ENCODE measurements at places on chromosomes 11 and 22.

GRCh38 chr11:64498136-64498535 is 92.9 kb upstream of the SLC22A12 start:
- DNase-seq: no peak

DNA sequence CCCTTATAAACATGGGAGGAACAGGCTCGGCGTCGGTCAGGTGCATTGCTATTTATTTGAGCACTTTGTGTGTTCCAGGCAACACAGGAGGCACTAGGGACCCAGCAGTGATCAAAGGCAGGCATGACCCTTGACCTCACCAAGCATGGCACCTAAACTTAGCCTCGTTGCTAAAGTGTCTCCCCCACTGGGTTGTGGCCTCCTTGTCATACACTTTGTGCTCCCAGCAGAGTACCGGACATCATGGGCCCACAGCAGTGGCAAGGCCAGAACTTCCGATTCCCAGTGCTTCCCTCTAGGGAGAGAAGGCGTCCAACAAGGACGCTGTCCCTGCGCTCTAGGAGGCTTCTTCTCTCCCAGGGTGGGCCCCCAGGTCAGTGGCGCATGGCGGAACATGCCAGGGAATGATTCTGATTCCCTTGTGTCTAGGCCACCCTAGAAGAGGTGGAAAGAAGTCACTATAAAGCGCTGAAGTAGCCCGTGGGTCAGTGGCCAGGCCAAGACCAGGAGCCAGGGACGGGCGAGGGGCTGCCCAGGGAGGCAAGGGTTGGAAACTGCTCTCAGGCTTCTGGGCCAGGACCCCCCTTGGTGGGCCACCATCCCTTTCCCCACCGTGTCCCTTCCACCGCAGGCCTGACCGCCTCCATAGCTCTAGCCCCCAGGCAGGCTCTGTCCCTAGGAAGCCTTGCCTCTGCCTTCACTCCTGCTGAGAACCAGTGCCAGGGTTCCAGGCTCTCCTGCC is 19.7 kb downstream of the TOM1 start:
- no peak for DNase-seq

DNA sequence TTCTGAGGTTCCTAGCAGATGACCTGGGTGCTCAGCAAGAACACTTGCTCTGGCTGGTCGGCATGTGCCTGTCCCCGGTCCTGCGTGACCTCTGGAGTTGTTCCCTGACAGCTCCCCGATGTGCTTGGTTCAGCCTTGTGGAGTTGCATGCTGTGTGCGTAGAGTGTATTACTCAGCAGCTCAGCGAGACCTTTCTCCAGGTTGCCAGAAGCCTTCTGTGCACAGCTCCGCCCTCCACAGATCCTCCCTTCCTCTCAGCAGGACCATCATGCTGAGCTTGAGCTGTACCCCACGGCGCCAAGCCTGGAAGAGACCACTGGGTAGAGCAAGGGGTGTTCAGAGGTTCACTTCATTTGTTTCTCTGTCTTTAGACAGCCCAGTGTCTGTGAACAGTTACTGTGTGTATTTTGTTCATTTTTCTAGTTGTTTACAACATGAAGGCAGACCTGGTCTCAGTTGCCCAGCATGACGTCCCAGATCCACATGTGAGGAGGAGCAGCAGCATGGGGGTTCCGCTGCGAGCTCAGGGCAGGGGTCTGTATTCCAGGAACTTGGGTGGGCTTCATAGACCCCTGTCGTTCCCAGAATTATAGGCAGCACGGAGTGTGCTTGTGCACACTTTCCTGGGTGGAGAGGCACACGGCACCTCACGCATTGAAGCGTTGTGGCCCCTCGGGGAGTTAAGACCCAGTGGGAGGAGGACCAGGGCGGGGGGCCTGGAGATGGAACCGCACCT is 148.6 kb downstream of the IGLL1 start:
- no peak for DNase-seq

GRCh38 chr11:12727563-12728211 is 53.5 kb downstream of the TEAD1 start:
- no peak for DNase-seq

- no peak for DNase-seq
Observed at GRCh38 chr11:8732748-8733241, 50.2 kb downstream of the RPL27A start.

DNA sequence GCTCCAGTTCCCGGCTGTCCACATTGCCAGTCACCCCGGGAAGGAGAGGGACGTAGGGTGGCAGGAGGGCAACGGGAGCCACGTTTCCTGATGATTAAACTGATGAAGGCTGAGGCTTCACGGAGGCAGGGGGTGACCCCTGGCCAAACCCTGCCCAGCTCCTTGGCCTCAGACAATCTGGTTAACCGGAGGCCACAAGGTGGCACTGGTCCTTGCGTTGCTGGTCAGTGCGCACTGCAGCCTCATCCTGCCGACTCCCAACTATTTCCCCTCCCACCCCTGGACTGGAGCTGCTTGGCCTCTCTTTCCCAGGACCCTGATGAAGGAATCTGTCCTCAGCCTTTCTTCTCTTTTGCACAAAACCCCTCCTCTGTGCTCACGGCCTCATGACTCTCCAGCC is 75.3 kb downstream of the PDE2A start:
- no peak for DNase-seq

- no peak for DNase-seq
Observed at GRCh38 chr11:95432714-95433503, 201.9 kb upstream of the SESN3 start.

GRCh38 chr11:16434036-16434435 is 77.7 kb upstream of the SOX6 start:
- no peak for DNase-seq

DNA sequence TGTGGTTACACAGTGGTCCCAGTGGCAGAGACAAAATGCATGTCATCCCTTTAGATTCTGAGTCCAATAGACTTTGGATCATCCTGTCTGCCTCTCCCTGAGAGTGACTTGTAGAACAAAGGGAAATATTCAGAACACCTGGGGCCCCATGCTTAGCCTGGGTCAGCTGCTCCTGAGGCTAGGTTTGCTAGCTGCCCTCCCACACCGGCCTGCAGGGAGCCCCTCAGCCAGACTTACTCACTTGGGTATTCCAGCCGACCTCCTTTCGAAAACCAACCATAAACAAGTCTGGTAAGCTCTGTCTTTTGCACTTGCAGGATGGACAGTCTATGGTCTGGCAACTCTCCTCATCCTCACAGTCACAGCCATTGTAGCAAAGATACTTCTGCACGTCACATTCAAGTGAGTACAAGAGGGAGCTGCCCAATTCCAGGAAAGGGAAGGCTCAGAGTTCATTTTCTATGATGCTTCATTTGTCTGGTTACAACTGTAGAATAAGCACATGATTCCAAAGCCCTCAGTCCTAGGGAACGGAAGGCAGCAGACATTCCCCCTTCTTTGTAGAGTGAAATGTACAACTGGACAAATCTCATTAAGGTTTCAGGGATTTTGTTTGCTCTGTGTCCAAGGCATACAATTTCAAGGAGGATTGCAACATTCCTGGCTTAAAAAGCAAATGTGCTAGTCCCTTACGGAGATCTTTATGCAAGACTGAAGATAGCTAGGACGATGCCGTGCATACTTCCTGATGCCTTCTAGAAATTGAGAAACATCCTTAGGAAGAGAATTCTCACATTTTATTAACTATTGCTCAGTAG is 65.5 kb upstream of the EMID1 start:
- no peak for DNase-seq

Data from activated CD4-positive, alpha-beta T cell treated with anti-CD3 and anti-CD28 coated beads, Interleukin-2, amount 50 U/mL, for 16 hours (primary cell).